Naive thymus-derived CD4-positive, alpha-beta T cell (primary cell): ENCODE measurements at places on chromosomes 7 and 10. TPM values are rescaled to one million over a fixed set of nuclear protein-coding genes. Genes with fewer than 3 reads are reported as not detected.

SH2B2 gene
- 0.58 TPM for polyA plus RNA-seq

DNA sequence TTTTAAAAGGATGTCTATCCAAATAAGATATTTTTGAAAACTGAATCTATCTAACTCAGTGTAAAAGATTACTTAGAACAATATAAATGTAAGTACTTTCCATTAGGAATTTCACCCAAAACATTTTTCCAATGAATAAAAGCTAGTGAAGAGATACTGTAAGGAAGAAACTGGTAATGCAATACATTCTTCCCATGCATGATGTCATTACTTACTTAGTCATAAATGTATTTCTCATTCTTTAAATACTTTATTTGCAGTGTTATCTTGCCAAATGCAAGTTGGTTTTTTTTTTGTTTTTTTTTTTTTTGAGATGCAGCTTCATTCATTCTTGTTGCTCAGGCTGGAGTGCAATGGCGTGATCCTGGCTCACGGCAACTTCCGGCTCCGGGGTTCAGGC is 265.6 kb downstream of the PHF14 start:
- no peak for DNase-seq

GRCh38 chr10:12484002-12484918 is 134.9 kb downstream of the CAMK1D start:
- DNase-seq = no peak

DNA sequence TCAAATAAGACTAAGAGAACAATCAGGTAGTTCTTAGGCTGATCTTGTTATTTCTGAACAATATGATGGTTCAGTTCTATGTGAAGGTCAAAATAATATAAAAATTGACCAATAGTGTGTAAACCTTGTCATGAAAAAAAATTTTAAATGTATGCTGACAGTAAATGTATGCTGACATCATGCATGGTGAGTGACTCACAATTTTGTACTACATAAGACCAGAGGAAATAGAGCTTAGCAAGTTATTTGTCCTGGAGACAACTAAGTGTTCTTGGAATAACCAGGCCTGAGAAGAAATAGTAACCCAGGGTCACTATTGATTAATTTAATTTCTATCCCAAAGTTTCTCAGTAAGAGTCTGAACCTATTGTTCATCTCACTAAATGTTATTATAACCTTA is 182.2 kb upstream of the PCDH15 start:
- DNase-seq = no peak

GRCh38 chr7:137354961-137355360 is 11.4 kb upstream of the PTN start:
- DNase-seq = no peak
